Large intestine (tissue), 12 donors: ENCODE measurements at places on chromosomes 16 and 17. TPM values are rescaled to one million over a fixed set of nuclear protein-coding genes. Genes with fewer than 3 reads are reported as not detected.

Gene CBFA2T3
- polyA plus RNA-seq: 7.4 TPM

Gene SPNS2
- 13.3 TPM for polyA plus RNA-seq

Gene SLC6A4
- polyA plus RNA-seq: 30.1 TPM

Gene MMP2
- 87.5 TPM for polyA plus RNA-seq

Gene TNFSF13
- 23.4 TPM for polyA plus RNA-seq

Gene TBC1D3K
- polyA plus RNA-seq: 0.96 TPM

Gene ELAC2
- 48.2 TPM for polyA plus RNA-seq

Gene NPTX1
- 1.3 TPM for polyA plus RNA-seq

Gene TNFRSF13B
- 0.07 TPM for polyA plus RNA-seq

Gene CLN3
- polyA plus RNA-seq: 51.9 TPM

Gene ABCA9
- polyA plus RNA-seq: 2.1 TPM

Gene PYY
- 36.2 TPM for polyA plus RNA-seq

Gene RNF43
- polyA plus RNA-seq: 29.9 TPM

Gene HSF4
- polyA plus RNA-seq: 8.2 TPM

Gene GRAPL
- polyA plus RNA-seq: 3.4 TPM

Gene CACNG1
- 0.25 TPM for polyA plus RNA-seq

Gene C17orf78
- polyA plus RNA-seq: 6.0 TPM

Gene ACOX1
- 64.6 TPM for polyA plus RNA-seq

Gene CMTM4
- 52.1 TPM for polyA plus RNA-seq

Gene FOXO3B
- polyA plus RNA-seq: 2.6 TPM

Gene AANAT
- polyA plus RNA-seq: 0.13 TPM

Gene USP43
- 4.7 TPM for polyA plus RNA-seq

Gene YBX2
- polyA plus RNA-seq: 2.8 TPM

Gene KRTAP4-1
- not detected for polyA plus RNA-seq

Gene GUCY2D
- polyA plus RNA-seq: 1.3 TPM

Gene ARL17A
- 27.8 TPM for polyA plus RNA-seq

Gene DCXR
- 44.1 TPM for polyA plus RNA-seq

Gene SEPTIN1
- 5.4 TPM for polyA plus RNA-seq

Gene AMDHD2
- 88.0 TPM for polyA plus RNA-seq

Gene HEATR9
- 0.03 TPM for polyA plus RNA-seq

Gene ITGA2B
- polyA plus RNA-seq: 1.1 TPM

Gene CNTNAP1
- polyA plus RNA-seq: 7.5 TPM

Gene PRCD
- 4.7 TPM for polyA plus RNA-seq

Gene TAC4
- polyA plus RNA-seq: 0.39 TPM

Gene RASL10B
- 2.9 TPM for polyA plus RNA-seq

Gene SLC9A5
- 0.96 TPM for polyA plus RNA-seq

Gene PABPN1L
- 0.12 TPM for polyA plus RNA-seq

Gene CYGB
- 14.1 TPM for polyA plus RNA-seq

Gene CACNA1G
- 1.7 TPM for polyA plus RNA-seq

Gene MT1G
- 919 TPM for polyA plus RNA-seq

Gene NEUROD2
- polyA plus RNA-seq: 0.01 TPM

Gene KRTAP4-6
- not detected for polyA plus RNA-seq

Gene MT1M
- polyA plus RNA-seq: 2.5 TPM

Gene FZD2
- 4.4 TPM for polyA plus RNA-seq

Gene HELZ
- 25.7 TPM for polyA plus RNA-seq

Gene UTS2R
- polyA plus RNA-seq: 0.04 TPM
